ENCODE measurements at places on chromosomes 1 and 21.

DNA sequence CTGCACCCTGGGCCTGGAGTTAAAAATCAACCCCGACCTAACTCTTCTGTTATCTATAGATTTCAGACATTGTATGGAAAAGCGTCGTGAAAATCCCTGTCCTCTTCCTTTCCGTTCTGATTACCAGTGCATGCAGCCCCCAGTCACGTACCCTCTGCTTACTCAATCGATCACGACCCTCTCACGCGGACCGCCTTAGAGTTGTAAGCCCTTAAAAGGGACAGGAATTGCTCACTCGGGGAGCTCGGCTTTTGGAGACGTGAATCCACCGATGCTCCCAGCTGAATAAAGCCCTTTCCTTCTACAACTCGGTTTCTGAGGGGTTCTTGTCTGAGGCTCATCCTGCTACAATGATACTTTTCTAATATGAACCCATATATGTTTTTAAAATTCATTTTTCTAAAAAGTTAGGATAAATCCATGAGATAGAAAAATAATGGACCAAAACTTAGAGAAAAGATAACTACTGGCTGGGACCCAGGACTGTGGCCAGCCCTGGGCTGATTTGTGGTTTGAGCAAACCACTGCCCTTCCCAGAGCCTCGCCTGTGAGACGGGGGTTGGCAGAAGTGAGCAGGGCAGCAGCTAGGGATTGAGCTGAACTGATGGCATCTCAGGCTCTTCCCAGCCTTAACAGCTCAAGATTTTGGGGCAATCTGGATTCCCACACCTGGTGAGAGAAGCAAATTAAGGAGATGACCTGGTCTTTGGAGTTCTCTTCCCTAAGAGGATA is 5.0 kb downstream of the UQCRHL start:
- no peak for DNase-seq

DNA sequence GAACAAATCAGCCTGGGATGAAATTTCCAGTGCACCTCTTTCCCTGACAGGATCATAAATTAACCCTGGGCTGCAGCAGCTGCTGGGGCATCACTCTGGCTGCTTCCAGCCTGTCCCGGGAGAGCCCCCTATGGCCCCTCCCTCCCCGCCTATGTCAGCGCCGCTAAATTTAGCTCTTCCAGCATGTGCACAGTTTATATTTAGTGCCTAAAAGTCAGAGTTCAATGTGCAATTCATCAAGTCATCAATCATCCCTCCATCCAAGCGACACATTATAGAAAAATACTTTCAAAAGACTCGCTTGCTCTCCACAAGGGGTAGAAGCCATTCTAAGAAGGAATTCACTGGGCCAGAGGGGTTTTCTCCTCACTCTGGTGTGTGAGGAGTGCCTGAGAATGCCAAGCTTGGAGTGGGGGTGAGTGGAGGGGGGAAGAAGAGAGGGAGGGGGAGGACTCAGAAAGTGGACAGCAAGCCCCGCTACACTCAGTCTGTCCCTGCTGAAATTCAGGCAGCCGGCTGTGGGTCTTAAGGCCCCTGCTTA is 37.4 kb downstream of the XCL1 start:
- no peak for DNase-seq

- DNase-seq = no peak
Measured at GRCh38 chr1:150567341-150567716, 12.1 kb downstream of the MCL1 start.

GRCh38 chr21:35637431-35637830 is 422.9 kb downstream of the SETD4 start:
- DNase-seq = peak; percentile 35

DNA sequence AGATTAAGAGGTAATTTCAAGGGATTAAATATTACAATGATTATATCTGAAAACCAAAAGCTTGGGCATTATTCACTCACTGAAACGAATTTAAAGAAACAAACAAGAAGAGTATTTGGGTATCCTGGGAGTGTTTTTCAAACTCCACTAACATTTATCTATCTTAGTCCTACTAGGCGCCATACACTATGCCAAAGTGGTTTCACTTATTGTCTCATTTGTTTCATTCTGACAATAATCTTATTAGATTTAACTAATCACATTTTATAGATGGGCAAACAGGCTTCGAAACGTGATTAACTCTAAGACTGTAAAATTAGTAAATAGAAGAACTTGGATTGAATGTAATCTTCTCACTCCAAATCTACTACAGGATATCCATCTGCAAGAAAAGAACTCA is 25.4 kb downstream of the ASH1L start:
- no peak for DNase-seq

DNA sequence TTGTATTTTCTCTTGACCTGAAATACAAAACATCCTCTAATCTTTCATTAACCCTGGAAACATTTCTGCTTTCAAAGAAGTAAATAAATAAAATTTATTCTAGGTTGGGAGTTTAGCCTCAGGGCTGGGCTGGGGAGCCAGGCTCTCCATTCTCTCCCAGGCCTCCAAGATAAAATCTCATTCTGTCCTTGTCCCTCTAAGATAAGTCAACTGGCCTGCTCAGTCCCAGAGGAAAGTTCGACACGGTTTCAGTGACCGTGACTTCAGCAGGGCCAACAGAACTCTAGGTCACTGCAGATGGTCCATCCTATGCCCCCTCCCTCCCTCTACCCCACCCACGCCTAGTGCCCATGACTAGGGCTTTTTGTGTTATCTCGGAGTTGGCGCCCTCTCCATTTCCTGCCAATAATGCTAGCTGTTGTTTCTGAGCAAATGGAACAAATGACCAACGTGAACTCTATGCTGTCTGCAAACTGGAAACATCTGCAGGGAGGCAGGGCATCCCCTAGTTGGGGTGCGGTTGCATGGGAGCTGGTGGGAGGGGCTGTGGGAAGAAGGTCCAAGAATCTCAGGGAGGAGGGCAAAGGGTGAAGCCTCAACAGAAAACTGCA is 10.1 kb upstream of the ADORA3 start:
- DNase-seq = no peak

DNA sequence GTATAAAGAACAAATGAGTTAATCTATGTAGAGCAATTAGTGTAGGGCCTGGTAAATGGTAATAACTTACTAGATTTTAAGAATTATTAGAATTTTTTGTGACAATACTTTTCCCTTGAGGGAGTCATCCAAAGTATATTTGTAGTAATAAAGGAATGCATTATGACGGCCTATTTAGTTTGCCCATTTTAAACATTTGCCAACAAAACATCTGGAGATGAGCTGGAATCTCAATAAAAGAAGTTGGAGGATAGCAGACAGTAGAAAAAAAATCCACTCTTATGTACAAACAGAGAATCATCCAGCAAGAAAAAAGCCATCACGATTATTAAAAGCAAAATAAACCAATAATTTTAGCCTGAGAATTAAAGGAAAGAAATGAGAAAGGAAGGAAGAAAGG is 567.3 kb upstream of the ADAMTS5 start:
- no peak for DNase-seq

DNA sequence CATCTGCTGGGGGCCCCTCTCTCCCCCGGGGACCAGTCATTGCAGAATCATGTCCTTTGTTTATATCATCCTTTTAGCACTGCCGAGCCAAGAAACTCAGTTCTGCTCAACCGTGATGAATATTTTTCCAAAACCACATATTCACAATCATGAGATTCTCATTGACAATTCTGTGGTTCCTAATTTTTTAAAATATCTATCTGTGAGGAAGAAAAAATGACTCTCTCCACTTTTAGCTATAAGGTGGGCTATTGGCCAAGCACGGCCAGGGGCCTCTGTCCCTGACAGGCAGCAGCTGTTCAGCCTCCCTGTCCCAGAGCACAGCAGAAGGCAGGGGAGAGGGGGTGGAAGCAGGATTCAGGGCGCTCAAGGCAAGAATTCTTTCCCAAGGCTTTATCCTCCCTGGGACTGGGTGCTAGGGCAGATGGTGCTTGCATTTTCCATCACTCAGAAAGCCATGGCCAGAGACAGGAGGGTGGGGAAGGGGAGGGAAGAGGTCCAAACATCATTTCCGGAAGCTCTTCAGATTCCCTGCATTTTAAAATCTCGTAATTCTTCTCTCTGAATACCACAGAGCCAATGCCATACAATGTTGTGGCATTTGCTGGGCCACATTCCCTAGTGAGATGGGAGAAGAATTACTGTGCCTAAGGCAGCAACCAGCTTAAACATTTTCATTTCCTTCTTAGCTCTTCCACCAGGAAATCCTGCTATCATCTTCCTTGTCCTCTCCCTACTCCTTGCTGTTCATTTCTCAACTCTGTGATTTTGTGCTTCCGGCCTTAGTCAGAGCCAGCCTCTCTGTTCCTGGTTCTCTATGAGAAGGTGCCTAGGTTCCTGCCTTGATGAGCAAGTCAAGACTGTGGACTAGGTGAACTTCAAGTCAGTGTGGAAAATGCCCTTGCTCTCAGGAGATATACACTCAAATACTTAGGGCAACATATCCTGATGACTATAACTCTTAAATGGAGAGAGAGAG is 60.3 kb downstream of the KCNJ6 start:
- peak; percentile 69 for DNase-seq

DNA sequence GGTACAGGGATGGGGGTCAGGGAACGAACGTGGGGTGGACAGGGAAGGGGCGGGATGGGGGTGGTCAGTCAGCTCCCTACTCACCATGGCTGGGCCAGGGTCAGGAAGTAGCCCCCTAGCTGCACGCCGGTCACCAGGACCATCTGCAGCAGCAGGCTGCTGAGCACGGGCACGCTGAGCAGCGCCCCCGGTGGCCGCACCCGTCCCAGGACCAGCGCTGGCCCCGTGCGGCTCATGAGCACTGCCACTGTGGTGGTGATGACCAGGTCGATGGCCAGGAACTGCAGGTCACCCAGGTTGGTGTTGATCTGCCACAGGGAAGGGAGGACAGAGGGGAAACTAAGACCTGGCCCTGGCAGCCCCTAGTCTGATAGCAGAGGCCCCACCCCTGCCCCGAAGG is 6.5 kb upstream of the MFAP2 start:
- no peak for DNase-seq

- no peak for DNase-seq
Measured at GRCh38 chr1:92853299-92853698, 21.5 kb downstream of the RPL5 start.

DNA sequence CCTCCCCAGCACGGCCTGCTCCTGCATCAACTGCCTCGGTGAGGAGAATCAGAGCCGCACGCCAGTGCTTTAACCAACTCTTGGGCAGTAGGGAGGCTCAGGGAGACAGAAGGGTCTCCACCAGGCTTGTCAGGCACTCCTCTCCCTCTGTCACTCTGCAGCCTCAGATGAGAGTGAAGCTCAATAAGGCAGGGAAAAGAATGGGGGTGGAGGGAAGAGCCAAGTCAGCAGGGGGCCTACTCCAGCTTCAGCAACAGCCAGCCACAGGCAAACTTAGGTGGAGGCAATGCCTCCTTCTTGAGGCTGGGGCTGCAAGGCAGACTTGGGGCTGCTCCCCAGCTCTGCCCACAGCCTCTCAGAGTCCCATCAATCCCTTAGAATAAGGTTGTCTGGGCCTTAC is 51.8 kb upstream of the A3GALT2 start:
- no peak for DNase-seq

- DNase-seq = peak; percentile 27
Measured at GRCh38 chr1:44707959-44708831, 22.8 kb downstream of the RNU5D-1 start.

GRCh38 chr1:11697893-11698210 is 6.3 kb downstream of the DRAXIN start:
- no peak for DNase-seq

- DNase-seq = peak; percentile 38
Measured at GRCh38 chr1:54135436-54136120, 17.2 kb downstream of the CDCP2 start.

GRCh38 chr1:28259934-28260802 is 850 bp downstream of the SESN2 start:
- DNase-seq = peak; percentile 51

- peak; percentile 29 for DNase-seq
Measured at GRCh38 chr1:32151319-32151787, 28.1 kb upstream of the TXLNA start.

GRCh38 chr1:47616036-47616435 is 178.2 kb downstream of the FOXD2 start:
- DNase-seq = no peak

GRCh38 chr1:11529330-11529729 is 50.4 kb downstream of the DISP3 start:
- DNase-seq = no peak

GRCh38 chr1:6151291-6151822 is 28.8 kb downstream of the CHD5 start:
- DNase-seq = no peak

- DNase-seq = no peak
Measured at GRCh38 chr1:17342014-17342441, 30.0 kb upstream of the PADI6 start.

DNA sequence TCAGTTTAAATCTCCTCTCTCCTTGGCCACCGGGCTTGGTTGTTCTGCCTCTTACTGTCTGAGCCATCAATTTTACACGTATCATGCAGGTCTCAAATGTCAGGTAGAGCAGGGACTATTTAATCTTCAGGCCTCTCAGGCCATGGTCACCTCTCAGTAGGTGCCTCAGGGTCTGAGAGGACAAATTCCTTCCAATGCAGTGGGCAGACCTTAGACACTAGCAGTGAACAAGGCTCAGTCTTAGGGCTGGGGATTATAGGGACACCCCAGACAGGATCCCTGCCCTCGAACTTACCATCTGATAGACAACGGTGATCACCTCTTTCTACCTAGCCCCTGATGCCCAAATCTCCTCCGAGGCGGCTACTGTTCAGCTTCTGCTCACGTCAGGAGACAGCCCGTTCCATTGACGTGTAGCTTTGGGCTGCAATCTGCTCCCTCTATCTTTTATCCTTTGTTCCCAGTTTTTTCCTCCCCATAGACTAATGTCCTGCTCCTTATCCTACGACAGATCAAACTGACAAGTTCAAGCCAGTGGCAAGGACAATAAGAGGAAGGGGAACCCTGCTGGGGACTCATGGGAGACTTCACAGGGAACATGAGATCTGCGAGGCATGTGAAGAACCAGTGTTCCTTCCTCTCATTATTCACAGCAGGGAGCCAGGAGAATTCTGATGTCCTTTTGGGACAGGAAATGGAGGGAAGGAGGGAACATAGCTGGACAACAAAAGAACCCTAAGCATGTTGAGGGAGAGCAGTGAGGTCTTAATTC is 1.4 kb upstream of the MYOG start:
- no peak for DNase-seq

- DNase-seq = no peak
Measured at GRCh38 chr1:179105393-179105792, 23.5 kb downstream of the TOR3A start.

GRCh38 chr1:159023723-159024122 is 14.0 kb downstream of the IFI16 start:
- no peak for DNase-seq

DNA sequence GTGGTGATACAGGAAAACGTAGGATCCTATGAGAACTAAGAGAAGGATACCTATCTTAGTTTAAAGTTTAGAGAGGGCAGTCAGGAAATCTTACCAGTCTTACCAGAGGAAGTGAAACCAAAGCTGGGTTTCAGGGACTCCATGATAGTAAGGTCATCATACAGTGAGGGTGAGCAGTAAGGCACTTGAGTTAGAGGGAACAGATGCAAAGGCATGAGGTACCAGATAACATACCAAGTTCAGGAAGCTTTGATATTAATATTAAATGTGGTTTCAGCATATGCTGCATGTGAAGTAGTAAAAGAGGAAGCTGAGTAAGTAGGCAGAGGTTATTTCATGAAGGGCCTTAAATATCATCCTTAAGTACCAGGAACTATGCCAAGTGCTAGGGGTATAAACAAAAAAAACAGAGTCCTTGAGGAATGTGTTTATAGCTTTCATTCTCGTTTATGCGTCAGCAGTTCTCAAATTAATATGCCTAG is 16.9 kb downstream of the ATG4C start:
- no peak for DNase-seq

GRCh38 chr1:19926296-19927129 is 3.1 kb upstream of the PLA2G2E start:
- DNase-seq = no peak

Data from GM04503 (cell line).